Stimulated activated CD8-positive, alpha-beta memory T cell treated with anti-CD3 and anti-CD28 coated beads, Interleukin-15, amount 100 ng/mL, for 4 hours (primary cell): ENCODE measurements at places on chromosomes 2 and 18.

- DNase-seq = no peak
These were observed 4.2 kb downstream of the MEIS1 start for GRCh38 chr2:66438891-66439811.

DNA sequence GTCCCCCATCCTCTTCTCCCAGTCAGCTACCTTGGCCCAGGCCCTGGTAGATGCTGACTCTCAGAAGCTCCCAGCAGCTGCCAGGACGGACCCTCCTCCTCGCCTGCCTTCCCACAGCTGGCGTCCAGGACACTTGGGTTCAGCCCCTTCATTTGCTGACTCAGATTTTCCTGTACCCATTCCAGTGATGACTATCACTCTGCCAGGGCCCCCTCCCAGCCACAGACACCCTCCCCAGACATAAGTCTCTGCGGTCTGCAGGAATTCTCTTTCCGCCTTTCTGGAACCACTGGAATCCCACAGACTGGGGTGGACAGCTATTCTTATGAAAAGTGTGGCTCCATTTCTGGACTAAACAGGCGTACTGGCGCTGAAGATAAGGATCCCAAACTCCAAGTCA is 260.3 kb upstream of the EPAS1 start:
- DNase-seq = no peak

DNA sequence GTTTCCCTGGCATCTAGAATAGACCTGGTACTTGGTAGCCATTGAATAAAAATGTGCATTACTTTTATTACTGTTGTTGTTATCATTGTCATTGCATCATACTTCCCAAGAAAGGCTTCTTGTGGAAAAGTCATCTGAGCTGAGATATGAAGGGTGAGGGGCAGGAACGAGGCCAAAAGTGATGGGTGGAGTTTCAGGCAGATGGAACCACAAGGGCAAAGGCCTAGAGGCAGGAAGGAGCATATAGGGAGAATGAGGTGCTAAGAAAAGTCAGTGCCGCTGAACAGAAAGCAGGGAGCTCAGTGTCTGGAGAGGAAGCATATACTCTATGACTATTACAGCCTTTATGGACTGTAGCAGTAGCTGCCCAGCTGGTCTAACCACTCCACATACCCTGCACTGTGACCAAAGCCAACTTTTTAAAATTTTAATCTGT is 219.3 kb downstream of the SPP2 start:
- no peak for DNase-seq

- DNase-seq = no peak
These were observed 364.8 kb upstream of the GALNT5 start for GRCh38 chr2:156892467-156893281.

- no peak for DNase-seq
These were observed 126.9 kb downstream of the TMEM200C start for GRCh38 chr18:5768454-5768853.

- no peak for DNase-seq
These were observed 644 bp upstream of the DYM start for GRCh38 chr18:49460976-49461601.

- DNase-seq = no peak
These were observed 44.5 kb downstream of the TSHZ1 start for GRCh38 chr18:75255094-75255493.

GRCh38 chr2:181112916-181113315 is 132.5 kb downstream of the UBE2E3 start:
- no peak for DNase-seq

GRCh38 chr2:112480530-112481049 is 1.4 kb upstream of the TTL start:
- DNase-seq = no peak
